ENCODE measurements at places on chromosomes 12 and 14.

DNA sequence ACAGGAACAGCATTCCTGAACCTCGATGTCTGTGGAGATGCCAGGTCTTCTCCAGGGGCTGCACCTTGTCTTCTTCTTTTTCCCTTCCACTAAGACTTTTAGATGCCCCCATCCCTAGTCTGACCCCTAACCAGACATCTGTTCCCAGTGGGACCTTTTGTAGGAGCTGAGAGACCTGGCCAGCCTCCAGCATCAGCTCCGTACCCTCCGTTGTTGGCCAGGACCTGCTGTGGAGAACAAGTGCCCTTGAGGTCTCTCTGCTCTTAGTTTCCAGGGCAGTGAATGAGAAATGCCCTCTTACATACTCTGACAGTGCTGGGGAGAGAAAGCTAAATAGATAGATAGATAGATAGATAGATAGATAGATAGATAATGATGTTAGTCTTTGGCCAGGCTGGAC lies 16.8 kb upstream of the SDR39U1 start:
- no peak for DNase-seq

- no peak for DNase-seq
These were observed 10.4 kb downstream of the POLE2 start for GRCh38 chr14:49677643-49678042.

- DNase-seq, result no peak
These were observed 59.7 kb downstream of the EP400 start for GRCh38 chr12:132009336-132009859.

DNA sequence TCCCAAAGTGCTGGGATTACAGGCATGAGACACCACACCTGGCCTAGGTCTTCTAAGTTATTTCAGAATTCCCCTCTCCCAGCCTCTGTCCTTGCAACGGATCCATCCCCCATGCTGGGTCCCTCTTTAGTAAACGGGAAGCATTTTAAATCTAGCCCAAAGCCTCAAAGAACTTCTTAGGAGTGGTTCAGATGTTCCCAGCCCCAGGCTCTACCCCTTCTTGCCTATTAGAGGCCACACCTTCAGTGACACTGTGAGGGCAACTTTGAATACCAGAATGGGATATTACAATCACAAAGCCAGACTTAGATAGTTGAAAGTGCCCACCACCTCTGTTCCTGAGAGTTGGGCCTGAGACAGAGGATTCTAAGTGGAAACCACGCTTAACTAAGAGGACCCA lies 18.1 kb upstream of the SPPL3 start:
- DNase-seq, result no peak

- DNase-seq, result no peak
These were observed 1.1 kb downstream of the MGST1 start for GRCh38 chr12:16348435-16349130.

- DNase-seq, result no peak
These were observed 60.9 kb upstream of the ARID2 start for GRCh38 chr12:45668641-45669040.

DNA sequence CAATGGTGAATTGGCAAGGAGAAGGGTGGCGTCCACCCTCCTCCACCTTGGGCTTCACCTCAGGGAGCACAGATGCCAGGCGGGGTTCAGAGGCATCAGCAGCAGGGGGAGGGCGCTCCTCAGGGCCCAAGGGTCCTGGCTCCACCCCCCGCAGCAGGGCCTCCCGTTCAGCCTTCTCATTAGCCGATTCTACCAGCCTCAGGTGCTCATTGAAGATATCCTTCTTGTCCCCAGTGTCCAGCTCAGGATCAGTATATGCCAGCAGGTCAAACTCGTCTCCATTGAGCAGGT lies 19.3 kb upstream of the PRKAG1 start:
- DNase-seq, result no peak

- no peak for DNase-seq
These were observed 11.4 kb downstream of the SLC7A8 start for GRCh38 chr14:23172096-23172495.

GRCh38 chr12:116672842-116673516 lies 64.9 kb downstream of the SPRING1 start:
- DNase-seq, result no peak

DNA sequence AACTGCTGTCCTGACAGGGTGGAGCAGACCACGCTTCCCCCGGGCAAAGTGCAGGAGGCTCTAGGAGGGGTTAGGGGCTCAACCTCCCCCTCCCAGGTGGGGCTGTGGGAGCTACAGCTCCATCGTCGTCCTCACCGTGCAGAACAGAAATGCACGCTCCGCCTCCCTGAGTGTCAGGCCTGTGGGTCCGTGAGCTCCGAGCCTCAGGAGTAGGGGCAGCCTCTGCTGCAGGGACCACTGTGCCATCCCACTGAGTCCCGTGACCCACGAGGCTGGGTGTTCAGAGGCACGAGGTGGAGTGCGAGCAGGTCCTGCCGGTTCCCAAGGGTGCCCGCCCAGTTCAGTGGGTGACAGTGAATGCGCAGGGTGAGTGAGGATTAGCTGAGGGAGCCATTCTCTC lies 48.6 kb downstream of the CACNA1C start:
- DNase-seq, result no peak

GRCh38 chr14:79555429-79555828 lies 655.9 kb downstream of the DIO2 start:
- no peak for DNase-seq

DNA sequence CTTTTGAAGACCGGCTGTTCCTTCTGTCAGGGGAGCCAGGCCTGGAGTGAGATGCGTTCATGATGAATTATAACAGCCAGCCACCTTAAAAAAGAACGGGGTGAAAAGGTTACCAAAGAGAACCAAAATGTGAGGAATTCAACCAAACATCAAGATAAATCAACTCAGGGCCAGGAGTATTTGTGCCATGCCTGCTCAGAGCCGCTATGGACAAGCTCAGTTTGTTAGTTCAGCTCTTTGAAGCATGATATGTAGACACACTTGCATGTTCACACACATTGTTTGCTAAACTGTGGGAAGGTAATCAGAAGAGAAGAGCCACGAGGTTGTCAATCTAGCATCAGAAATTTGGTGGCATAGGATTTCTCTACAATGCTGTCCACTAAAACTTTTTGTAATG lies 367.4 kb upstream of the TBX3 start:
- DNase-seq, result no peak

- DNase-seq, result no peak
These were observed 234.7 kb downstream of the ADGRD1 start for GRCh38 chr12:131188131-131189050.

- no peak for DNase-seq
These were observed 68.5 kb downstream of the SLC6A12 start for GRCh38 chr12:145369-145960.

DNA sequence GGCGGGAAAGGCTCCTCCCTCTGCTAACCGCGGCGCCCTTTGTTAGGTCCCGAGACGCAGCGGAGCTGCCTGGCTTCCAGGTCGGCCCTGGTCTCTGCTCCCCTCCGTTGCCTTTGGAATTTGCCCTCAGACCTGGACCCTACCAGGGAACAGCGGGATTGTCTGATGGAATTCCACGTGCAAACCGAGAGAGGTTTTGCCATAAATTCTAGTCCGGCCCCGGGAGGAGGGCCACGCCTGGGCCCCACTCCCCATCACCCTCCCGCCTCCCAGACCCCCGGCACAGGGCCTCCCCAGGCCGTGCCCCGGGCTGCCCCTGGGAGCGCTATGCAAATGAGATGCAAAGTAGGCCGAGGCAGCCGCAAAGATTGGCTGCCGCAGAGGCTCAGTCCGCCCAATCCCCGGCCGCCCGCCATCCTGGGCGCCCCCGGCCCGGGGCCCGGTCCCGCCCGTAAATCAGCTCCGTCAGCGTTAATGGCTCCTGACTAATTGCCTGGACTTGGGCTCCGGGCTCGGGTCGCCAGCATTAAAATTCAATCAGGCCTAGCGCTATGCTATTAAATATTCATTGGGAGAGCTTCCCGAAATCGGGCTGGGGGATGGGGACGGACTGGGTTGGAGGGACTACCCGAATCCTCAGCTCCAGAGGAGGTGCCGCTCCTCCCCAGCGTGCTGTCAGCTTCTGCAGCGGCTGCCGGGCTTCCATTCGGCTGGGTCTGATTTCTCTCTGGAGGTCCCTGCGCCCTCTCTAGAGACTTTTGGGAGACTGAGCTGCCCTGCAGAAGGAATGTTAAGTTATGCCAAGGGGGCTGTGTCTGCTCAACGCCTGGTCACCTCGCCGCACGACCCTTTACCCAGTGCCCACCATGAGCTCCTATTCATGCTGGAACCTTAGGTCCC lies 15.7 kb upstream of the FIGNL2 start:
- peak; percentile 45 for DNase-seq

GRCh38 chr12:111360325-111360930 lies 8.5 kb downstream of the PHETA1 start:
- DNase-seq, result no peak

DNA sequence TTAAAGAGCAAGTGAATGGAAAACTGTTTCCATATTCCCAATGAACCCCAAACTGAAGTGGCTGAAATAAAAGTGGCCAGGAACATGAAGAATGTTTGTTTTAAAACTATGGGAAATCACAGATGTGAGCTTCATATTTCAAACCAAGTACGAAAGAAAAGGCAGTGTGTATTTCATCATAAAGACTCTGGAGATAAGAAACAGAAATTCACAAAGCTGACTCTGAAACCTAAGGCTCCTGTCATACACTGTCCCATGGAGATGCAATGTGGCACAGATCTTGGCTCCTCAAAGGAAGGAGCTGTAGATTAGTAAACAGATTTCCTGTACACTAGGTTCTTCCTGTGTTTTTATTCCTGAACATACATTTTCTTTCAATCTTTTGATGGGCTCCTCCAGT lies 304.4 kb downstream of the MED13L start:
- no peak for DNase-seq

DNA sequence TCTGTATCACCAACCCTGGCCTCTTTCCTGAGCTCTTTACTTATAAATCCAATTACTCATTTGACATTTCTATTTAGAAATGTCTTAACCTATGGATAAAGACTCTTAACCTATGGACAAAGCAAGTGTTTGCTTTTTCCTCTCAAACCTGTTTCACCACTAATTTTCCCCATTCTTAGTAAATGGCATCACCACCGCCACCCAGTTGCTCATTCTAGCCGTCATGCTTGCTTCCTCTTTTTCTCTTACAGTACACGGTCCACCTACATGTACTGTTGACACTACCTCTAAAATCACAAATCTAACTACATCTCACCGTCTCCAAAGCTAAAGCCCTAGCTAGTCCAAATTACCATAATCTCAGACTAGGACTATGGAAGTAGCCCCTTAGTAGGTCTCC lies 60.0 kb downstream of the CAPS2 start:
- no peak for DNase-seq
